ENCODE measurements at places on chromosomes 3 and 15.

- DNase-seq, result no peak
Observed at GRCh38 chr15:74174219-74174957, 878 bp downstream of the ISLR start.

GRCh38 chr3:99863588-99863987 lies 45.9 kb downstream of the CMSS1 start:
- DNase-seq, result no peak

- peak; percentile 9 for DNase-seq
Observed at GRCh38 chr15:40055576-40056293, 16.8 kb upstream of the SRP14 start.

- no peak for DNase-seq
Observed at GRCh38 chr15:80272987-80273386, 21.0 kb upstream of the CTXND1 start.

- DNase-seq, result no peak
Observed at GRCh38 chr15:55151631-55152030, 45.1 kb downstream of the RSL24D1 start.

- no peak for DNase-seq
Observed at GRCh38 chr15:68317281-68318007, 39.9 kb downstream of the FEM1B start.

- DNase-seq, result no peak
Observed at GRCh38 chr15:99509686-99510461, 55.9 kb upstream of the MEF2A start.

DNA sequence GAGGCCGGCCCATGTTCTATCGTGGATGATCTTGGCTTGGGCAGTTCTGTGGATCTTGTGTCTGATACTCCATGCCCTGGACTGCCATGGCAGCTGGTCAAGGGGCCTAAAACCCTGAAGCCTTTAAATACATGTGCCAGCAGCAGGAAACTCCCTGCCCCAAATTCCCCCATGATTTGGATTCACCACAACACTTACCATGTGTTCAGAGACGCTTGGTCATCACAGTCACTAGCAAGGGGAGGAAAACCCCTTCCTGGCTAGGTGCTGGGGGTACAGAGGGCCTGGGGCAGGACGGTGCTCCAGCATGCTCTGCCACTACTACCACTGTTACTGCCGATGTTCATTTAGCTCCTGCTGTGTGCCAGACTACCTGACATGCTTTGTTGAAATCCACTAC lies 94.4 kb downstream of the DNAJB8 start:
- DNase-seq, result no peak

- DNase-seq, result no peak
Observed at GRCh38 chr3:179194931-179195330, 46.8 kb downstream of the PIK3CA start.

- DNase-seq, result no peak
Observed at GRCh38 chr15:89379818-89380217, 45.2 kb upstream of the POLG start.

DNA sequence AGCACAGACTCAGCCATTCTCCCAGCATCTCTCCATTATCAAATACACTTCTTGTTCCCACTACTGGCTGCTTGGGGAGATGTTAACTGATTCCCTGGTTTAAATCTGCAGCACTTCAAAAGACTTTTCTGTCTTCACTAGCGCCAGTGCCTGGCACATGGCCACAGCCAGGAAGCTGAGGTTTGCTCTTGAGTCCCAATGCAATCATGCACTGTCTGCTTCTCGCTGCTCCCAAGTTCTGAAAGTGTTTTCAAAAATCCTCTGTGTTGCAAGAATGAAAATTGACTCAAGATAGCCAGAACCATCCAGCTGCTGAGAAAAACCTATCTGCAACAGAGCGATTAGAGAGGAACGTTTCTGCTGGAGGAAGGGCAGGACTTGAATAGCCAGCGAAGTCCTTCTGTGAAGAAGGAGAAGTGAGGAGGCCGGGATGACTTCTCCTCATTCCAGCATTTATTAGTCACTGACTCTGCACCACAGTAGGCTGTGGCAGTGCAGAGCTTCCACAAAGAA lies 358.4 kb upstream of the NR2F2 start:
- no peak for DNase-seq

- no peak for DNase-seq
Observed at GRCh38 chr3:22319446-22319845, 568.4 kb upstream of the ZNF385D start.

GRCh38 chr3:116614795-116615362 lies 94.7 kb upstream of the TUSC7 start:
- no peak for DNase-seq

DNA sequence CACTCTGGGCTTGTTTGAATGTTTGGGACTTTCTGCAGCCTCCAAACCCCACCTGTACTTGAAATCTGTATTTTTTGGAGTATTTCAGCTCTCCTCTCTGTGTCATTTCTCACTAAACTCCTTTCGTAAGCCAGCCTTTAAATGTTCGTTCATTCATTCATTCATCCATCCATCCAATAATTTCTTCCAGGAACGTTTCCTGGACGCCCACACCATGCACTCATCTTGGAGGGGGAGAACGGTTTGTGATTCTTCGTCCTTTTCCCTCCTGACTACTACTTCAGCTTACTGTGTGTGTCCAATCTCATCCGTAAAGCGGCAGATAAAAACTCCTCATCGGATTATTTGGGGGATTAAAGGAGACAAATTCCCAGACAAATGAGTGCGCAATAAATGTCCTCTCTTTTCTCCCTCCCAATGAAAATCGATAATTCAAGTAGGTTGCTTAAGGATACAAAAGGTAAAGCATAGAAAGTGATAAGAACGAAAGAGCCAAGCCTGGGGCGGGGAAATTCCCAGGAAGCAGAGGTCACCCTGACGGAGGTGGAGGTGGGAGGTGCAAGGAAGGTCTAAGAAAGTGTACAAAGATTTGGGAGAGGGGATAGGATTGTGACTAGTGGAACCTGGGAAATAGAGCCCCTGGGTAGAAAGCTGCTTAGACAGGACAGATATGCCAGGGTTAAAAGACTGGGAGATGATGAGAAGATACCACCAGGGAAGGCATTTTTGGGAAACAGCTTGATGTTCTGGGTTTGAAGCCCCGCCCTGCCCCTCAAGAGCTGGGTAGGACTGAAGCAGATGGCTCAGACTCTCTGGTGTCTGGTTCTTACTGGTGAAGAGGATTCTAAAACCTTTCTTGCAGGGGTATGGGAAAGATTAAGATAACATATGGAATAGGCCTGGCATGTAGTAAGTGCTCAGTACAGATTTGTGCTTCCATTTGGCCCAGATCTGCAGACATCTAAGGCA lies 896 bp upstream of the KLHL25 start:
- DNase-seq, result no peak

Measured in stimulated activated CD4-positive, alpha-beta T cell treated with anti-CD3 and anti-CD28 coated beads, Interleukin-4, amount 100 ng/mL, for 1 hour (primary cell).